KG1 (cell line): ENCODE measurements at places on chromosomes 5 and 9.

- DNase-seq: no peak
Observed at GRCh38 chr9:131276891-131277286, 579 bp upstream of the FAM78A start.

DNA sequence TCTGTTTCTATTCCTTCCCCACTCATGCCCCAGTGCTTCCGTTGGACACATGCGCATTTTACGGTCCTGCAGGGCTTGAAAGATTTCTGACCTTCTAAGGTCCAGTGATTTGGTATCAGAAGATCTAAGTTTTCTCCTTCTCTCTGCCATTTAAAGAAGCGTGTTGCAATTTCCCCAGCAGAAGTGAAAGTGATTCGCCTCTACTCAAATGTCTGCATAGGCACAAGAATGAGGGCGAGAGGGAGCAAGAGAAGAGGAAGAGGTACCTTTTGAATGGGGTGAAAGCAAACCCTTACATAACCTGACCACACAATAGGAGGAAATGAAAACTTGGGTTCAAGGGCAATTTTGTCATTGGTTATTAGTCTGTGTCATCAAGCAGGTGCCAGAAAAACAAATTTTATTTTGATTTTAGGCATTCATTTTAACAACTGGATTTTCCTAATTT lies 31.7 kb upstream of the NR3C1 start:
- DNase-seq: peak; percentile 4

DNA sequence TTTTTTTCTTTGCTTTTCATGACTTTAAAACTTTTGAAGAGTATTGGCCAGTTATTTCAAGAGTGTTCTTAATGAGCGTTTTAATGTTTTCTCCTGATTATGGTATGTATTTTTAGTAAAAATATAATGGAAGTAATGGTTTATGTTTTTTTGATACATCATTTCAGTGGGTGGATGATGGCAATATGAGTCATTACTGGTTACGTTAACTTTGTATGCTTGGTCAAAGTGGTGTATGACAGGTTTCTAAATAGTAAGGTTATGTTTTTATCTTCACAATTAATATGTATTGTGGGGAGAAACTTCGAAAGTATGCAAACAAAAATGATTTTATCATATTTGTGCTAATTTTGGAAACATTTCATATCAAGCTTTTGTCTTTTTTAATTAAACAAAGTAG lies 176.7 kb upstream of the PRDM9 start:
- DNase-seq: no peak

DNA sequence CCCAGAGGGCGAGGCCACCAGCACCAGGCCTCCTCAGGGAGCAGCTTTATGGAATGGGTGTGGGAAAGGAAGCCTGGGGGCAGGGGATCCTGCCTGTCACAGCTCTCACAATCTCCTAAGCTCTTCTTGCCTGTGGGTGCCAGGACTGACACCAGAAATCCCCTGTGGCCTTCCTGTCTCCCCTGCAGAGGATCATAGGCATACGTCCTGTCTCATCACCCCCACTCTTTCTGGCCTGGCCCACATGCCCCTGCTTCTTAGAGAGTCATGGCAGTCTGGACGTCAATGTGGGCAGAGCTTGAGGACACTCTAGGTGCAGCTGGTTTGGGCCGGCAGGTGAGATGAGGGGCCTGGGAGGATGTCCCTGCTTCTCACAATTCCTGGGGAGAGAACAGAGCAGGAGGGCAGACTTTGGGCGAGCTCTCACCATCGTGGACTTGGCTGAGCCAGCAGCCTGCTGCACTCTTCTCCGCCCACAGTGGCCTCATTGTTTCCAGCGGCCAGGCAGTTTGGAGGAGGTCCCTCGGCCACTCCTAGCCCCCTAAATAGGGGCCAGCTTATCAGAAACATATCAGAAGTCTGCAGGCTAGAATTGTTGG lies 67.3 kb upstream of the ZFR start:
- no peak for DNase-seq

DNA sequence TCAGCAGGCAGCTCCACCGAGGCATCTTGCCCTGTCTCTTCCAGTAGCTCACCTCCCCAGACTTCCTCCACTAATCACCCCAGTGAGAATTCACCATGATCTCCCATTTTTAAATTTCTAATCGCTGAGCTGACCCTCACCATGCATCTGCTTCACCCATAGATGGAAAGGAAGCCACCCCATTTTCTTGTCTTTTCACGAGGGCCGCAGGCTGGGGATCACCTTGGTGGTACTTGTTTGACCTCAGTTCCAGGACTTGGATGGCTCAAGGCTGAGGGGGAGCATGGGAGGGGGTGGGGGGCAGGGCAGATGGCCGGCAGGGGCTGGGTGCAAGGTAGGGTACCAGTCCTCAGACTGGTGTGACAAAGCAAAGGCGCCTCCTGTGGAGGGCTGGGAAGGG lies 3.6 kb downstream of the PROP1 start:
- no peak for DNase-seq

DNA sequence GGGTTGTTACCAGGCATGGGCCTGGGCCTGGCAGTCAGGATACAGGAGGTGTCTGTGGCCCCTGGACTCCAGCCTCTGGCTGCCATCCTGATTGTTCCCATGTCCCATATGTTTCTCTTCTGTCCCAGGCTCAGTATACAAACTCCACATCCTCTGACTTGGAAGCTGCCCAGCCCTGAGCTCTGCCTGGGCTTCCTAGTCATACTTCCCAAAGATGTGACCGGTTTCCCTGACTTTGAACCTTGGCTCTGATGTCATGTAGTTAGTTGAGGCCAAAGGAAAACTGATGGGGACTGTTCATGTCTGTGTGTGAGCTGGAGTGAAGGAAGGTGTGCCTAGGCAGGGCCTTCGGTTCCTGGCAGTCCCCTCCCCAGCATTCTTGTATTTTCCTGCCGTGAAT lies 50.4 kb downstream of the CYSTM1 start:
- DNase-seq: no peak

- DNase-seq: no peak
Observed at GRCh38 chr9:121340676-121341392, 29.2 kb downstream of the STOM start.

DNA sequence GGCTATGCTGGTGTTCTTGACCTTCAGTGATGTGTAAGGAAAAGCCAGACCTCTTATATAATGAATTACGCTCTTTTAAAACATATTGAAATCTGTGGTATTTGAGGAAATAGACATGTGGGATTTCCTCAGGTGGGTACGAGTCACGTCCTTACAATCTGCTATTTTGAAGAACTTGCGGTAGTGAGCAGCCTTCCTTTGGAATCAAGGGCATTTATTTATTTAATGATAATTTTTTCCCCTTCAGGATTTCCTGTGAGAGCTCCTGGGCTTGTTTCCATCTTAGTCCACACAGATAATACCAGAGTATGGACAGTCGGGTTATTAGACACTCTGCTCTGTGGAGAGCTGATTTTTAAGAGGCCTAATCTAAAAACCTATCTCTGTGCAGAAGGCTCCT lies 167.9 kb downstream of the ARHGEF28 start:
- DNase-seq: no peak

DNA sequence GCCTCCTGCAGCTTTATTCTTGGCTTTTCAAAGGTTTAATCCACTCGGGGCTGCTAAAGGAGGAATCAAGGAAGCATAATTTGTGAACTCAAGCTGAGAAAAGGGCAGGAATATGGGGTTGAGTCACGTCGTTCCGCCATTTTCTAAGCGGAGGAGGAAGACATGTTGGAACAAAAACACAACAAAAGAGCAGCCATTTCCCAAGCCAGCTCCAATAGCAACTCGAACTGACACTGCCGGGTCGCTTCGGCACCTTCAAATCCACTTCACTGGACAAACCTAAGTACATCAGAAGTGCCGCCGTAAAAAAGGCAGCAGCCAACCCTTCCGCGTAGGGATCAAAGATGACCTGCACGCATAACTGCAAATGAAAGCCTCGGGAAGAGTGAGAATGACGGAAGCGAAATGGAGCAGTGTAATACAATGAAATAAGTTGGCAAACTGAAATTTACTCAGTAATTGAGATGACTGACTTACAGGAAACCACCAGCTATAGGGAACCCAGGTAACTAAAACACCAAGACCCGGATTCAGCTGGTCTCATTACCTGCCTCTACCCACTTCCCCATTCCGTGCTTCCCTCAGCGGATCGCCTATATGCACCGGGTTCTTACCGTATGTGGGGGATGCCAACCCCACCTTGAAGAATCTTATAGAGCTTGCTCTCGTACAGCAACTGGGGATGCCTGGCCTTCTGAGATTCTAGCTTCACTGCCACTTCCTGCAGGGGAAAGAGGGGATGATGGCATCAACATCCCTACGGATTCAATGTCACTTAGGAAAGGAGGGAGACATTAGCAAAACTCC lies 1.6 kb downstream of the CSNK1A1 start:
- DNase-seq: peak; percentile 2

GRCh38 chr9:113042884-113043657 lies 13.5 kb downstream of the ZFP37 start:
- no peak for DNase-seq

GRCh38 chr9:89740722-89741121 lies 135.9 kb downstream of the GADD45G start:
- no peak for DNase-seq

GRCh38 chr5:107985144-107985543 lies 314.4 kb upstream of the EFNA5 start:
- DNase-seq: no peak

GRCh38 chr5:143102411-143102810 lies 301.1 kb downstream of the NR3C1 start:
- DNase-seq: no peak

- no peak for DNase-seq
Observed at GRCh38 chr9:125472926-125473701, 211.5 kb downstream of the GAPVD1 start.

- no peak for DNase-seq
Observed at GRCh38 chr5:67021962-67022361, 174.6 kb downstream of the CD180 start.

DNA sequence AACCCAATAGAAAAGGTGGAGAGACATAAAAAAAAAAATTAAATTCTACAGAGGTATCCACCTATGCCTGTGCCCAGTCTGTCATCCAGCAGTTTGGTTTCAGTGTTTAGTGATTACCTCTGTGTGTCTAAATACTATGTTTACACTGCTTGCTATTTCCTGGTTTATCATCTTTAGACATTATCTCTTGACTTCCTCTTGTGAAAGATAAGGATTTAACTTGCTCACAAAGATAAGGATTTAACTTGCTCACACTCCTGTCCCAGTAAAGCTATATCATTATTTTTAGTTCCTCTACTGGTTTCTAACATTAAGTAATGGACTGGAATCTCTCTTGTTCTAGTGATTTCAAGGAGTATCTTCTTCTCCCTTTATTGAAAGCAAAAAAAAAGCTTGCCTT lies 53.9 kb upstream of the ZFR start:
- DNase-seq: no peak

- DNase-seq: no peak
Observed at GRCh38 chr5:132905938-132906337, 32.5 kb downstream of the LEAP2 start.

- no peak for DNase-seq
Observed at GRCh38 chr9:78112406-78112805, 80.8 kb upstream of the GNAQ start.

DNA sequence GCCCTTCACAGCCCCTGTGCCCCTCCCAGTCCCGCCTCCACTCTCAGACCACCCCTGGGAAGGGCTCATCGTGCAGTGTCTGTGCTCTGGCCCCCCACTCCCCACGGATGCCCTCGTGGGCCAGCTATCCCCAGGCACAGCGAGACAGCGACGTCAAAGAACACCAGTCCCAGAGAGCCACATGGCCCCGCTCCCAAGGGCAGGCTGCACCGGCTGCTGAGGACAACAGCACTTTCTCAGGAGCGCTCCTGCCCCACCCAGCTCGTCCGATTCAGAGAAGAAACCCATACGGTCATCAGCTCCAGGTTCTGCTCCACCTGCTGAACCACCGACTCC lies 4.8 kb upstream of the SNAPC4 start:
- DNase-seq: no peak

- no peak for DNase-seq
Observed at GRCh38 chr5:69502767-69503488, 10.3 kb downstream of the OCLN start.

GRCh38 chr5:67887748-67888161 lies 327.8 kb upstream of the PIK3R1 start:
- no peak for DNase-seq
